ENCODE measurements at places on chromosomes 12 and 14.
A peak's percentile ranks its signal among the peaks of the same experiment; 100 is the strongest.

DNA sequence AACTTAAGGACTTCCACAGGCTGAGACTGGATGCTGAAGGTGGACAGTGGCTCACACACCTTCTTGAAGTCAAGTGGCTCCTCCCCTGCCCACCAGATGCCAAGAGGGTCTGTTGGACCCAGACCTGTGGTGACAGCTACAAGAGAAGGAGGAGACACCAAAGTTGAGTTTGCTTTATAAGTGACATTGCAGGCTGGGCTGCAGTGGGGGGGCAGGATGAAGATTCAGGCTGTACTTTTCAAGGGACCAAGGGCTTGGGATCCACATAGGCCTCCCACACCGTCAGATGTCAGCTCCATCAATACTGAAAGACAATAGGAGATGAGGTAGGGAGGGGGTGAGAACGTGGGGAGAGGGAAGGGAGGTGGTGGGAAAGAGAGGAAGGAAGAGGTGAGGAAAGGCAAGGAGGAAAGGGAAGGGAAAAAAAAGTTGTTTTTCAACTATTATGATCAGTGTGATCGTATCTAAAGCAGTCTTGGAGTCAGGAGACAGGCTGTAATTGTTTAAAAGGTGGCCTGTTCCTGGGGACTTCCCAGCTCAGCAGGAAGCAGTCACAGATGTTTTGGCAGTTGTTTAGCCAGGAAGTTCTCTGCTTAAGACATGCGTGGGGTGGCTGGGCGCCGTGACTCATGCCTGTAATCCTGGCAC is 84.1 kb upstream of the RESF1 start:
- no peak overlapping the region for H3K4me3 ChIP-seq
- H3K27ac ChIP-seq = peak overlapping the region; percentile 90
- H3K27me3 ChIP-seq = no peaks in the 10 kb centered on the region
- DNase-seq = peak; percentile 78

DNA sequence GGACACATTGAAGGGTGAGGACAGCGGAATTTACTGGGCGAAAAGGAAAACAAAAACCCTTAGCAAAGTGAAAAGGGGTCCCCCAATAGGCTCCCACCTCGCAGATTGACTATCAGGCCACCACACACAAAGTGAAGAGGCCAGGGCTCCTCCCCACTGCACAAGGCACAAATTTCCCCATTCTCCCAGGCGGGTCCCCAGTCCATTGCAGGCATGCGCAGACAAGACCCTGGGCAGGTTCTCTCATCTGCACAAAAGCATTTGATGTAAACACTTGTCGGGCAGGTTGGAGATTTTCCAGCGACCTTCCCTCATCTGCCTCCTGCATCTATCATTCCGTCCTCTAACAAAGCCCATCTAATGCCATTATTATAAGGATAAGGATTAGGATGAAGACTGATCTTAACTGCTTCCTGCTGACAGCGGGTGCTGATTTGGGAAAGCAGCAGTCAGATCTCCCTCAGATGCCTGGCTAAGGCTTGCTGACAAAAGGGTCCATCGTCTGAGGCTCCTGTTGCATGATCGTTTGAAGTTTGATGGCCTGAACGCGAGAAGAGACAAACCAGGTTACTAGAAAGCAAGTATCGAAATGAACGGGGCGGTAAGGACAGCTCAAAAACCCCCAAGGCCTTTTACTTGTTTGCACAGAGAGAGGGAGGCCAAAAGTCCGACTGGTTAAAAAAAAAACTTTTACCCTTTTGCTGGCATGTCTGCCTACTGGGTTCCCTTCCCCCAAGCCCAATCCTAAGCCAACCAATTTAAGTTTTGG is 14.4 kb downstream of the ASCL4 start:
- no peaks in the 10 kb centered on the region for H3K27me3 ChIP-seq
- DNase-seq = no peak
- no peak overlapping the region for H3K4me3 ChIP-seq
- no peaks in the 10 kb centered on the region for H3K36me3 ChIP-seq
- H3K4me1 ChIP-seq = no peaks in the 10 kb centered on the region

GRCh38 chr12:7068240-7068993 is 7.9 kb downstream of the C1S start:
- peaks cover 21% of the 10 kb centered on the region for H3K27me3 ChIP-seq
- H3K27ac ChIP-seq = no peak overlapping the region
- H3K4me3 ChIP-seq = no peak overlapping the region
- H3K36me3 ChIP-seq = no peaks in the 10 kb centered on the region
- H3K4me1 ChIP-seq = no peaks in the 10 kb centered on the region
- DNase-seq = no peak

- no peak overlapping the region for H3K4me3 ChIP-seq
- H3K4me1 ChIP-seq = no peaks in the 10 kb centered on the region
- no peak overlapping the region for H3K27ac ChIP-seq
- DNase-seq = no peak
- H3K27me3 ChIP-seq = peaks cover 7% of the 10 kb centered on the region
Measured at GRCh38 chr12:29533815-29534489, 36.5 kb upstream of the OVCH1 start.

- H3K36me3 ChIP-seq = peaks cover 38% of the 10 kb centered on the region
- H3K27ac ChIP-seq = peak overlapping the region; percentile 80
- DNase-seq = peak; percentile 76
- no peaks in the 10 kb centered on the region for H3K27me3 ChIP-seq
- peak overlapping the region; percentile 32 for H3K4me3 ChIP-seq
Measured at GRCh38 chr12:1592444-1593173, 1.8 kb downstream of the FBXL14 start.

Measured in DND-41 (cell line).